H1 (cell line): ENCODE measurements at places on chromosomes 2 and 18.

DNA sequence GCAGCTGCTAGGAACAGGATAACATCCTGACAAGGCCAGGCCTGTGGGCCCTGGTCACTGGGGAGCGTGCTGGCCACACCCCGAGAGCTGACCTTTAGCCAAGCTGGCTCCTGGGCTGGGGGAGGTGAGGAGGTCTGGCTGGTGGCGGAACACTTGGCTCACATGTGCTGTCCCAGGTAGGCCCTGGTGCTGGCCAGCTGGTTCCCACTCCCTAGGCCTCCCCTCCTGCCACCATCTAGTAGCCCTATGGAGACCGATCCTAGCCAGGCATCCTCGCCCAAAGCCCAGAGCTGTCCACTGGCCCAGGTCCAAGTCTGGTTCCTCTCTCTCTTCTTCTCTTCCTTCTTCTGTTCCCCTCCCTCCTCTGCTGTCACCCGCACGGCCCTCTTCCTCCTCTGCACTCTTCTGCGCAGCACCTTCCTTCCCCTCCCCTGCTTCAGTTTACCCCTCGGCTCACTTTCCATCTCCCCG is 52.4 kb downstream of the TNS1 start:
- H3K4me3 ChIP-seq = no peak overlapping the region
- DNase-seq = no peak
- peaks cover 3% of the 10 kb centered on the region for H3K4me1 ChIP-seq
- H3K27ac ChIP-seq = no peak overlapping the region

DNA sequence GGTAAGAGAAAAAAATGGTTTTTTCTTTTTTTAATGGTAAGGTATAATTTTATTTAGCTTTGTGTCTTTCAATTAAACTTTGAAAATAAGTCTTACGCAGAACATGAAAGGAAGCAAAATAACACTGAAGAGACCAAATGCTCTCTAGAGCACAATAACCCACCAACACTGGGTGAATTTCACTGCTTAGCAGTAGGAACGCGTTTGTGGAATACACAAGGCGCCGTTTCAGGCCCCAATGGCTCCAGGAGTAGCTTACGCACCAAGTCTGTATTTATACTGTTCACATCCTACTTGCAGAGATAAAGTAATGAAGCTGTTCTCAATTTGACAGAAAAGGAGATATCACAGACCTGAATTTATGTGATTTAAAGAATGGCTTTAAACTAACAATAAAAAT is 23.5 kb downstream of the RPL31 start:
- no peak overlapping the region for H3K27ac ChIP-seq
- no peak overlapping the region for H3K4me3 ChIP-seq
- H3K4me1 ChIP-seq = peaks cover 9% of the 10 kb centered on the region; the same call in 1 of the 2 replicates
- DNase-seq = no peak
- H3K36me3 ChIP-seq = peaks cover 4% of the 10 kb centered on the region; the same call in 1 of the 2 replicates
- no peaks in the 10 kb centered on the region for H3K27me3 ChIP-seq

- no peaks in the 10 kb centered on the region for H3K36me3 ChIP-seq
- no peak overlapping the region for H3K4me3 ChIP-seq
Measured at GRCh38 chr18:74951165-74951760, 257.7 kb downstream of the PTGR3 start.

DNA sequence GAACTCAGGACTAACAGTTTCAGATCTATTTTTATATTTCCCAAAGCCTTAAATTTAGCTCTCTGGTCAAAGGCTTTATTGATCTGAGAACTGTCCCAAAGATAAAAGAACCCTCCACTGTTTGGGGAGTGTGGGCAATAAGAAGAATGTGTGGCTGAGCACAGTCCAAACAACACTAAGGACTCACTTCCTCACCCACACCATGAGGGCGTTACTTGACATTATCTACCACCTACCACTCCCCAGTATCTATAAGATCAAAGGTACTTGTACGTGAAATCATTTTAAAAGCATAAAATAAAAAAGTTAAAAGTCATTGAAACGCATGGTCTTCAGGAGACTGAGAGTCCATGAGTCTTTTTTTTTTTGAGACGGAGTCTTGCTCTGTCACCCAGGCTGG is 54.6 kb upstream of the NFU1 start:
- no peak for DNase-seq
- H3K27ac ChIP-seq = no peak overlapping the region
- H3K4me3 ChIP-seq = no peak overlapping the region
- no peaks in the 10 kb centered on the region for H3K36me3 ChIP-seq
- H3K4me1 ChIP-seq = no peaks in the 10 kb centered on the region

DNA sequence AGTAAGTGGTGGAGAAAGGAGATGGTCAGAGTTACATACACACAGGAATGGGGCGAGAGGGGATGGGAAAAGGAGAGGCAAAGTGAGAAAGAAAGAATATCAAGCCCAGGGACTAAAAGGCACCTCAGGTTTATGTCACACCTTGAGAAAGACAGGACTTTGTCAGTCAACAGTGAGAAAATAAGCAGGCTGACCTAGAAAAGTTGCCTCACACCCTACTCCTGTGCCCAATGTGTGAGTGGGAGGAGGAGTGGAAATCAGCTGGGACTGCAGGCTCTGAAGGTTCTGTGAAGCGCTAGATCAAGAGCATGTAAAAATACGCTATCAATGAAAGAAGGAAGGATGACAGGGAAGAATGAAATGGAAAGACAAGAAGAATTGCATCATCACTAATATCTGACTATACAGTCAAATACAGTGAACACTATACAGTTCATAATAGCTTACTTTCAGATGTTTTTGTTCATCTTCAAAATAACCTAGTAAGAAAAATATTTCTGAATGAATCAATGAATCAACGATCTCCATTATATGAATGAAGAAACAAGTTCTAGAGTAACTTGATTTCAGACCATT is 10.7 kb downstream of the VPS54 start:
- no peaks in the 10 kb centered on the region for H3K4me1 ChIP-seq
- H3K27me3 ChIP-seq = no peaks in the 10 kb centered on the region
- H3K4me3 ChIP-seq = no peak overlapping the region
- DNase-seq = no peak

DNA sequence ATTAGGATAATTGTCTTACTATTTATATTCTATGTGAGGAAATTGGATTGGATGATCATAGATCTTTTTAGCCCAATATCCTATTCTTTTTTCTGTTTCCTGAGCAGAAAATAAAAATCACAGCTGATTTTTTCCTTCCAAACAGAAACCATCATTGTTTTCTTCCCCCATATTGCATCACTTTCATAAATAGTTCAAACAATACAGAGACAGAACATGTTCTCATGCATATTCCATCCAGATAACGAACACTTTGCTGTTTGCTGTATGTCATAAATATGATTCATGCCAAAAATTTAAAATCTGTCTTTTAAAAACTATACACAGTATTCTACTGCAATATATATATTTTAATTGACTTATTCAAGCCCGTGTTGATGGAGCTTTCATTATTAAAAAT is 22.0 kb upstream of the RALBP1 start:
- no peaks in the 10 kb centered on the region for H3K27me3 ChIP-seq
- DNase-seq = no peak
- peaks cover 3% of the 10 kb centered on the region for H3K4me1 ChIP-seq
- H3K27ac ChIP-seq = no peak overlapping the region
